Stimulated activated CD4-positive, alpha-beta T cell treated with anti-CD3 and anti-CD28 coated beads, Interleukin-2, amount 100 ng/mL, for 24 hours (primary cell): ENCODE measurements at places on chromosomes 7 and 10.

DNA sequence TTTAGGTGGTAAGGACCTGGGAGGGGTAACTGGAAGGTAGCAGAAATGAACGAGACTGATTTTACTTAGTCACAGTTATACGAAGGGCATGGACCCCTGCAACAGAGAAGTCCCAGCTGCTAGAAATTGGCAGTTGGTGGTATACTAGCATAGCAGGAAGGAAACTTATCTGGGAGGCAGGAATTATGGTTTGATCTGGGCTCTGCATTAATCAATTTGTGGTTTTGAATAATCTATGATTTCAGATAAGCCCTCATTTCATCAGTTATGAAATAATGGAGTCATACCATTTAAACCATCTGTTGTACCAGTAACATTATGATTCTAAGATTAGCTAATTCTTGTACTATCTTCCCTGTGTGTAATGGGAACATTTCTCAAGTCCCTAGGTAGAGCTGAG is 54.0 kb upstream of the TMEM229A start:
- no peak for DNase-seq

GRCh38 chr7:133755901-133756300 is 371.2 kb upstream of the LRGUK start:
- DNase-seq, result no peak

- no peak for DNase-seq
Observed at GRCh38 chr7:99139036-99139435, 4.9 kb downstream of the SMURF1 start.

GRCh38 chr7:105759670-105760550 is 116.5 kb downstream of the ATXN7L1 start:
- peak; percentile 29 for DNase-seq

GRCh38 chr10:49619613-49620012 is 5.8 kb downstream of the CHAT start:
- DNase-seq, result no peak

GRCh38 chr7:372932-373791 is 83.2 kb downstream of the FOXL3 start:
- no peak for DNase-seq

DNA sequence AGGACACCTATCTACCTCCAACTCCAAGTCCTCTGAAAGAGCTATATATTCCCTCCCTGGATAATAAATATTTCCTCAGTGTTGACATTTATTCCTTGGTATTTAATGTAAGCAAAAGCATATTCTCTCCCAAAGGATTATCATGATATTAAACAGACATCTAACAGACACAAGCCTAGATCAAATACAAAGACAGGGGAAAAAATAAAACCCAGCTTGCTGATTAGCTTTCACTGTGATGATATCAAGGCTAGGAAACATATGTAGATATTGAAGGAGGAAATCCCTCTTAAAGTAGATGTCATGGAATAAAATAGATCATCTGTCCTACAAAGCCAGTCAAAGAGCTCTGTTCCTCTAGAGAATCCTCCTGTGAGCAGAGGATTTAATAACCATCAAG is 95.2 kb downstream of the CRPPA start:
- no peak for DNase-seq

GRCh38 chr7:35722054-35722849 is 27.3 kb upstream of the HERPUD2 start:
- DNase-seq, result peak; percentile 20

- no peak for DNase-seq
Observed at GRCh38 chr10:119449760-119450461, 92.6 kb downstream of the RGS10 start.

GRCh38 chr10:3900391-3900790 is 115.4 kb upstream of the KLF6 start:
- no peak for DNase-seq

- no peak for DNase-seq
Observed at GRCh38 chr10:100835810-100836209, 77.0 kb upstream of the SLF2 start.
